CD8-positive, alpha-beta memory T cell (primary cell): ENCODE measurements at places on chromosomes 4 and X.
A peak's percentile ranks its signal among the peaks of the same experiment; 100 is the strongest.

GRCh38 chr4:17722356-17722700 is 59.1 kb downstream of the FAM184B start:
- H3K4me3 ChIP-seq, result no peak overlapping the region
- H3K36me3 ChIP-seq, result no peaks in the 10 kb centered on the region
- H3K27me3 ChIP-seq, result no peaks in the 10 kb centered on the region
- no peak for DNase-seq
- no peaks in the 10 kb centered on the region for H3K4me1 ChIP-seq

GRCh38 chrX:40471965-40472648 is 108.7 kb upstream of the ATP6AP2 start:
- H3K4me1 ChIP-seq, result peaks cover 5% of the 10 kb centered on the region
- H3K4me3 ChIP-seq, result no peak overlapping the region
- no peaks in the 10 kb centered on the region for H3K27me3 ChIP-seq
- H3K27ac ChIP-seq, result no peak overlapping the region
- DNase-seq, result no peak

GRCh38 chrX:10798041-10798440 is 177.7 kb upstream of the MID1 start:
- H3K27ac ChIP-seq, result no peak overlapping the region
- H3K4me1 ChIP-seq, result no peaks in the 10 kb centered on the region
- DNase-seq, result no peak
- no peak overlapping the region for H3K4me3 ChIP-seq
- no peaks in the 10 kb centered on the region for H3K36me3 ChIP-seq

GRCh38 chr4:94390804-94391410 is 48.3 kb upstream of the HPGDS start:
- no peak overlapping the region for H3K27ac ChIP-seq
- no peaks in the 10 kb centered on the region for H3K4me1 ChIP-seq
- DNase-seq, result no peak
- H3K27me3 ChIP-seq, result no peaks in the 10 kb centered on the region
- H3K36me3 ChIP-seq, result no peaks in the 10 kb centered on the region

DNA sequence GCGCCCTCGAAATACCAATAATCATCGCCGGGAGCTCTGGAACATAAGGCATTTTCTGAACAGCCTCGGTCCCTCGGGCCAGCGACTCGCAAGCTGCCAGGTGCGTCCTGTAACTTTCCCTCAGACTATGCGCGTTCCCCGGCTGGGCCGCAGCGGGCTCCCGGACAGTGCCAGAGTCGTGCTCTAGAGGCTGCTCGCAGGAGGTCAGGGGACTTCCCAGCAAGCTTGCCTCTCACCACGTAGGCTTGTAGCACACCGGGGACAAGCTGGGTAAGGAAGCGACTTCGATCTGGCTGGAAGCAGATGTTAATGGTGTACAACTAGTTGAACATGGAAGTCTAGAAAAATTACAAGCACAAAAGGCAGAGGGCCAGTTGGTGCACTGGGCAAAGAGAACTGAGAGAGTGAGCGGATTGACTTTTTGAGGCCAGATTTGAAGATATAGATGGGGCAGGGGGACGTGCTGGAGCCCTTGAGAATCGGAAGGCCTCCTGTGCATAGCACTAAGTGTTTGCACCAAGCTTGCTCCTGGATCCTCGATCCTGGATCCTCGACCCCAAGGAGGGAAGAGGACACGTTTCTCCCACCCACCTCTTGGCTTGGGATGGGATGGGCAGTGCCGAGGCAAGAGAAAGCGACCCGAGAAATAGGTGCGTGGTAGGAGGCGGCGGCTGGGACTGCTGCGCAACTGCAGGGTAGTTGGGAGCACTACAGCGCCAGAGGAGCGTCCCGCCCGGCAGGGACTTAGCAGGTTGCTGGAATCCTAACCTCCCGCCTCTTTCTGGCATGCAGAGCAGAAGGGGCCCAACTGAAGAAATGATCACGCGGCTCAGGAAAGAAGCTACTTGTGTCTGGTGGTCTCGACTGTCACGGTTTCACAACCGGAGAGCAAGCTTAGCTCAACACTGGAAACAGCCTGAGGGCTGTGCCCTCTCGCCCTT is 19.9 kb upstream of the ZIC3 start:
- H3K4me1 ChIP-seq, result no peaks in the 10 kb centered on the region
- no peaks in the 10 kb centered on the region for H3K36me3 ChIP-seq
- no peak overlapping the region for H3K4me3 ChIP-seq
- H3K27ac ChIP-seq, result no peak overlapping the region

DNA sequence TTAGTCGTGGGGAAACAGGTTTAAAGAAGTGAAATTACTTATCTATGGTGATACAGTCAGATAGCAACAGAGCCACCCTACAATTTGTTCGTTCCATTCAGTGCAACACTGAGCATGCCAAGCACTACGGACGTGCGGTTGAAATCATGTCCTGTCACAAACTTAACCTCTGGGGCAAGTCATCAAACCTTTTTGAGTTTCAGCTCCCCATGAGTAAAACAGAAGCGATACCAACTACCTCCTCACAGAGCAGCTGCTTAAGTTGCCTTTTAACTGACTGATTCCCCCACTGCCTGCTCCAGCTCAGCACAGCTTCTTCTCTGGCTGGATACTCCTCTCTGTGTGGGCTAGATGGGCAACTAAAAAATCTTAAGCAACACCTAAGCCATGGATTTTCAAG is 36.0 kb downstream of the LHFPL1 start:
- H3K27ac ChIP-seq, result no peak overlapping the region
- H3K27me3 ChIP-seq, result no peaks in the 10 kb centered on the region
- no peaks in the 10 kb centered on the region for H3K36me3 ChIP-seq
- DNase-seq, result no peak

DNA sequence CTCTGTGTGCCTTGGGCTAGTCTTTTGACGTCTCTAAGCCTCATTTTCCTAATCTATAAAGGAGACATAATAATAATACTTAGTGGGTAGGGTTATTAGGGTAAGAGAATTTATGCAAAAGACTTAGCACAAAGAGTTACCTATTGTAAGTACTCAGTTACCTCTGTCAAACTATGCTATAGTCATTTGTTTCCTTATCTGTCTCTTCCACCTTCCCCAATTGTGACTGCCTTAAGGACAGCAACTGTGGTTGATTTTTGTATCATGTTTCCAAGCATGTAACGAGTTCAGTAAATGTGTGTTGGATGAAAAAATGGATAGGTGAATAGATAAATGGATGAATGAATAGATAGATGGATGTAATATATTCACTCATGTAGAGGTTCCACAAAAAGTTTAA is 48.1 kb downstream of the WDR19 start:
- no peak overlapping the region for H3K27ac ChIP-seq
- no peak overlapping the region for H3K4me3 ChIP-seq

DNA sequence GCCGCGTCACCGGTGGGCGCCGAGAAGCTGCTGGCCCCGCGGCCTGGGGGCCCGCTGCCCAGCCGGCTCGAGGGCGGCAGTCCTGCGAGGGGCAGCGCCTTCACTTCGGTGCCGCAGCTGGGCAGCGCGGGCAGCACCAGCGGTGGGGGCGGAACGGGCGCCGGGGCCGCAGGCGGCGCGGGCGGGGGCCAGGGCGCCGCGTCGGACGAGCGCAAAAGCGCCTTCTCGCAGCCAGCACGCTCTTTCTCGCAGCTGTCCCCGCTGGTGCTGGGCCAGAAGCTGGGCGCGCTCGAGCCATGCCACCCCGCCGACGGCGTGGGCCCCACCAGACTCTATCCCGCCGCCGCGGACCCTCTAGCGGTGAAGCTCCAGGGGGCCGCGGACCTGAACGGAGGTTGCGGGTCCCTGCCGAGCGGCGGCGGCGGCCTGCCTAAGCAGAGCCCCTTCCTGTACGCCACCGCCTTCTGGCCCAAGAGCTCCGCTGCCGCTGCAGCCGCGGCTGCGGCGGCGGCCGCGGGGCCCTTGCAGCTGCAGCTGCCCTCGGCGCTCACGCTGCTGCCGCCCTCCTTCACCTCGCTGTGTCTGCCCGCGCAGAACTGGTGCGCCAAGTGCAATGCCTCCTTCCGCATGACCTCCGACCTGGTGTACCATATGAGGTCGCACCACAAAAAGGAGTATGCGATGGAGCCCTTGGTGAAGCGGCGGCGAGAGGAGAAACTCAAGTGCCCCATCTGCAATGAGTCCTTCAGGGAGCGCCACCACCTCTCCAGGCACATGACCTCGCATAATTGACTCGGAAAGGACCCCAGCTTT is 5.6 kb downstream of the PRDM8 start:
- H3K27ac ChIP-seq, result peak overlapping the region; percentile 67
- H3K36me3 ChIP-seq, result no peaks in the 10 kb centered on the region
- no peaks in the 10 kb centered on the region for H3K27me3 ChIP-seq
- H3K4me1 ChIP-seq, result peaks cover 7% of the 10 kb centered on the region
- peak; percentile 25 for DNase-seq
- peak overlapping the region; percentile 70 for H3K4me3 ChIP-seq

- no peak overlapping the region for H3K27ac ChIP-seq
- H3K27me3 ChIP-seq, result no peaks in the 10 kb centered on the region
- no peak overlapping the region for H3K4me3 ChIP-seq
- DNase-seq, result no peak
- H3K4me1 ChIP-seq, result no peaks in the 10 kb centered on the region
These were observed 327.1 kb downstream of the PAPSS1 start for GRCh38 chr4:107392951-107393350.

- no peak overlapping the region for H3K27ac ChIP-seq
- H3K4me1 ChIP-seq, result no peaks in the 10 kb centered on the region
- H3K4me3 ChIP-seq, result no peak overlapping the region
- H3K27me3 ChIP-seq, result no peaks in the 10 kb centered on the region
These were observed 19.8 kb upstream of the XG start for GRCh38 chrX:2732076-2732475.

GRCh38 chr4:41655177-41655576 is 93.3 kb downstream of the PHOX2B start:
- H3K27me3 ChIP-seq, result no peaks in the 10 kb centered on the region
- no peak overlapping the region for H3K4me3 ChIP-seq
- no peaks in the 10 kb centered on the region for H3K36me3 ChIP-seq
- no peak for DNase-seq
- no peak overlapping the region for H3K27ac ChIP-seq

DNA sequence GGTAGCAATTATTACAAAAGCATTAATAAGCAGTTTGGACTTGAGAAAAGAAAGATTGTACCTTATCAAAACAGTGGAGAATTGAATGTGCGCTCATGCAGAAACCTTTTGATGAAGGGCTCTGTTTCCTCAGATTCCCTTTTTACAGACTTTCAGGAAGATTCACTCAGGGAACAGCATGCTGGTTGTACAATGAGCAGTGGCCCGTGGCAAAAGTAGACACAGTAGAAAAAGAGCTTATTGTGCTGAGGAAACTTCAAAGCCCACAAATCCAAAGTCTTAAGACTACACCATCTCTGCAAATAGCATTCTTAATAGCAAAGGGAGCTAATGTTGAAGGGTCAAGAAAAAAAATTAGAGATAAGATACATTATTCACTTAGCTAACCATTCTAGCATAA is 858.9 kb downstream of the PDHA2 start:
- H3K4me3 ChIP-seq, result no peak overlapping the region
- H3K27ac ChIP-seq, result no peak overlapping the region
- H3K4me1 ChIP-seq, result no peaks in the 10 kb centered on the region
- H3K27me3 ChIP-seq, result no peaks in the 10 kb centered on the region
- H3K36me3 ChIP-seq, result no peaks in the 10 kb centered on the region

- no peak for DNase-seq
- no peak overlapping the region for H3K27ac ChIP-seq
- H3K4me3 ChIP-seq, result no peak overlapping the region
- no peaks in the 10 kb centered on the region for H3K4me1 ChIP-seq
- H3K27me3 ChIP-seq, result no peaks in the 10 kb centered on the region
These were observed 7.1 kb downstream of the CTPS2 start for GRCh38 chrX:16705370-16705769.

DNA sequence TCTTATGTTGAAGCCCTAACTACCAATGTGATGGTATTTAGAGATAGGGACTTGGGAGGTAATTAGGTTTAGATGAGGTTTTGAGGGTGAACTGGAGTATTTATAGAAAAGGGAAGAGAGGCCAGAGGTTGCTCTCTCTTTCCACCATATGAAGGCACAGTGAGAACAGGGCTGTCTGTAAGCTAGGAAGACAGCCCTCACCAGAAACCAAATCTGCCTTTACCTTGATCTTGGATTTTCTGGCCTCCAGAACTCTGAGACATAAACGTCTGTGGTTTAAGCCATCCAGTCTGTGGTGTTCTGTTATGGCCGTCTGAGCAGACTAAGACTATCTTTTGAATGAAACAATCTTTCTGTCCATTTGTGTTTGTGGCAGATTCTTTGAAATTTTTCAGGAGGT is 223.7 kb downstream of the PDHA2 start:
- no peaks in the 10 kb centered on the region for H3K27me3 ChIP-seq
- DNase-seq, result no peak

DNA sequence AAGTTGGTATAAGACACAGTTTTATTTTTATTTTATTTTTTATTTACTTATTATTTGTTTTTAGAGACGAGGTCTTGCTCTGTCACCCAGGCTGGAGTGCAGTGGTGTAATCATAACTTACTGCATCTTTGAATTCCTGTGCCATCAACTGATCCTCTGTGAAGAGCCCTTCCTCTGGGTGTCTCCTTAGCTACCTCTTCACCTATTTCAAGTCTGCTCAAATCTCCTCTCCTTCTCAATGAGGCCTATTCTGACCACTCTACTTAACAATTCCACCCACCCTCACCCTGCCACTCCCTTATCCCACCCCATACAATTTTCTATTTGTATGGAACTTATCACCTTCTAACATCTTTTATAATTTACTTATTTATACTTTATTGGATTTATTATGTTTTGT is 183.4 kb downstream of the PPP3CA start:
- H3K27ac ChIP-seq, result no peak overlapping the region
- H3K4me1 ChIP-seq, result no peaks in the 10 kb centered on the region
- H3K27me3 ChIP-seq, result no peaks in the 10 kb centered on the region

GRCh38 chrX:29435396-29435795 is 780.0 kb upstream of the MAGEB2 start:
- no peak overlapping the region for H3K4me3 ChIP-seq
- DNase-seq, result no peak
- no peaks in the 10 kb centered on the region for H3K4me1 ChIP-seq
- H3K27me3 ChIP-seq, result no peaks in the 10 kb centered on the region
- no peak overlapping the region for H3K27ac ChIP-seq
- H3K36me3 ChIP-seq, result no peaks in the 10 kb centered on the region

GRCh38 chr4:77145842-77146185 is 11.2 kb upstream of the CCNG2 start:
- no peaks in the 10 kb centered on the region for H3K36me3 ChIP-seq
- H3K27me3 ChIP-seq, result no peaks in the 10 kb centered on the region
- peaks cover 3% of the 10 kb centered on the region for H3K4me1 ChIP-seq
- no peak overlapping the region for H3K4me3 ChIP-seq

GRCh38 chr4:788636-789297 is 37.2 kb downstream of the CPLX1 start:
- no peak for DNase-seq
- H3K36me3 ChIP-seq, result no peaks in the 10 kb centered on the region
- peaks cover 28% of the 10 kb centered on the region for H3K27me3 ChIP-seq
- no peak overlapping the region for H3K4me3 ChIP-seq

DNA sequence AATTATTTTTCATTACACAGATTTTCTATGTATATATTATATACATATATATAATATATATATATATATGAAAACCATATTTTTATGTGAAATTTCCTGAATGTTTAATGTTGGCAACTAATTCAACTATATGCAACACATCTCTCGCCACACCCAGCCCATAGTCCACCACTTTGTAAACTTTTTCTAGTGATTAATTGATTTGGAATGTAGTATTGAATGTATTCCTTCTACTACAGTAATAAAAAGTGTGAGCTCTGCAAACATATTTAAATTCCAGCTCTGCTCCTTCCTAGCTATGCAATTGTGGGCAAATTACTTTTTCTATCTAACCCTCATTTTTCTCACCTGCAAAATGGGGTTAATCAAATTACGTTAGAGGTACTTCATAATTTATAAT is 187.8 kb downstream of the TEX11 start:
- H3K4me3 ChIP-seq, result no peak overlapping the region
- H3K36me3 ChIP-seq, result no peaks in the 10 kb centered on the region
- no peaks in the 10 kb centered on the region for H3K27me3 ChIP-seq

- H3K27me3 ChIP-seq, result no peaks in the 10 kb centered on the region
- peaks cover 41% of the 10 kb centered on the region for H3K4me1 ChIP-seq
- no peaks in the 10 kb centered on the region for H3K36me3 ChIP-seq
- DNase-seq, result peak; percentile 89
- H3K27ac ChIP-seq, result no peak overlapping the region
These were observed 35.3 kb downstream of the NBDY start for GRCh38 chrX:56764153-56764974.
